Transverse colon (tissue), 4 donors: ENCODE measurements at places on chromosomes 7 and 10. TPM values are rescaled to one million over a fixed set of nuclear protein-coding genes. Genes with fewer than 3 reads are reported as not detected.

- no peak for DNase-seq
- H3K27me3 ChIP-seq, result no peaks in the 10 kb centered on the region
- H3K4me1 ChIP-seq, result no peaks in the 10 kb centered on the region
- H3K36me3 ChIP-seq, result no peaks in the 10 kb centered on the region
- no peak overlapping the region for H3K27ac ChIP-seq
- H3K4me3 ChIP-seq, result no peak overlapping the region
Measured at GRCh38 chr10:23422003-23422411, 16.9 kb upstream of the OTUD1 start.

GRCh38 chr10:3272300-3272699 lies 99.7 kb upstream of the PITRM1 start:
- H3K36me3 ChIP-seq, result no peaks in the 10 kb centered on the region
- H3K4me1 ChIP-seq, result no peaks in the 10 kb centered on the region
- H3K4me3 ChIP-seq, result no peak overlapping the region
- no peak for DNase-seq
- no peak overlapping the region for H3K27ac ChIP-seq

DNA sequence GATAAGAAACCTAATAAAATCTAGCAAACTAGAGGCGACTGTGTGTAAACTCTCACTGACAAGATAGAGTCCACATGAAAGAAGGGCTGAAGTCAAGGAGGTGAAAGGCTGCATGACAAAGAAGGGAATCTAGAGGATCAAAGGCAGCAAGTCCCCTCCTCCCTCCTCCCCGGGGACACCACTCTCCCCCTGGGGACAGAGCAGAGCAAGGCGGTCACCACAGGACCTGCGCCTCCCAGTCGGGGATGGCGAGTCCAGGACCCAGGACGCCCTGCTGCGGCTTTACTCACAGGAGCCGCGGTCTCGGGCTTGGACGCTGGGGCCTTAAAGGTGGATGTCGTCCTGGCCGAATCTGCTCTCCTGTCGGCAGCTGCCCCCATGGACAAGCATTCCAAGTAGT lies 22.4 kb downstream of the BRI3 start:
- DNase-seq, result no peak
- no peaks in the 10 kb centered on the region for H3K27me3 ChIP-seq
- H3K4me1 ChIP-seq, result no peaks in the 10 kb centered on the region
- H3K4me3 ChIP-seq, result no peak overlapping the region
- no peaks in the 10 kb centered on the region for H3K36me3 ChIP-seq

DNA sequence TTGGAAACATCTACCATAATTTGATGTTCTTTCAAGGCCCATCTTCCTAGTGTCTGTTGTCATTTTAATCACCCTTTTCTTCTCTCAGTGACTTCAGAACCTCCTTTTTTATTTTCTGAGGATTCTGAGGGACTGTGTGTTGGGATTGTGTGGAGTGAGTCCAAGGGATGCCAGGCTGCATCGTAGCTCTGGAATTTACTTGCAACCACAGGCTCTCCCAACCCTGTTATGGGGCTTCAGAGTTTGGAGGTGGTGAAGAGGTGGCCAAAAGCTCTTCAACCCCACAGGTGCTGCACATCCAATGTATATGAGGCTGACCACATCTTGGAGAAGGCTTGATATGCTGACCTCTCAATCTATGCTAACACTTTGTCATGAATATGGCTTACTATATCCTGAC lies 79.5 kb upstream of the GPR141 start:
- DNase-seq, result no peak
- no peaks in the 10 kb centered on the region for H3K36me3 ChIP-seq
- no peaks in the 10 kb centered on the region for H3K4me1 ChIP-seq
- H3K27ac ChIP-seq, result no peak overlapping the region

DNA sequence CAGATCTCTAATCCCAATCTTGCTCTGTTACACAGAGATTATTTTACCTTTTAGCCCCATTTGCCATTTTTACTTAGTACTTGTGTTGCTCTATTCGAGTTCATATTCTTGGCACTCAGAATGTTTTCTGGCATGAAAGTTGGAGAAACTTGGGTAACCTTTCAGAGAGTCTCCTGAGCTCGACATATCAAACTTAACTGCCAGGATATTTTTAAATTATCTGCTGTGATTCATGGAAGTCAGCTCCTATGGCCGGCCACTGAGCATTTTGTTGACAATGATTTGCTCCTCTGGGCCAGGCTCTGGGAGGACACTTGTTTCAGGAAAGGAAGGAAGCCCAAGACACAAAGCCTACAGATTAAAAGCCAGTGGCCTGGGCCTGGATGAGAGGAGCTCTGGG lies 396.7 kb downstream of the TNS3 start:
- H3K27me3 ChIP-seq, result no peaks in the 10 kb centered on the region
- H3K4me1 ChIP-seq, result peaks cover 7% of the 10 kb centered on the region
- H3K4me3 ChIP-seq, result no peak overlapping the region

GRCh38 chr7:128014811-128015210 lies 16.4 kb downstream of the LRRC4 start:
- no peaks in the 10 kb centered on the region for H3K27me3 ChIP-seq
- no peak for DNase-seq
- no peaks in the 10 kb centered on the region for H3K4me1 ChIP-seq

GRCh38 chr7:42886893-42887505 lies 24.9 kb downstream of the C7orf25 start:
- no peaks in the 10 kb centered on the region for H3K36me3 ChIP-seq
- no peak overlapping the region for H3K4me3 ChIP-seq
- DNase-seq, result no peak
- H3K27me3 ChIP-seq, result no peaks in the 10 kb centered on the region

GRCh38 chr10:21432266-21432665 lies 93.2 kb downstream of the SKIDA1 start:
- no peaks in the 10 kb centered on the region for H3K4me1 ChIP-seq
- no peaks in the 10 kb centered on the region for H3K36me3 ChIP-seq
- H3K4me3 ChIP-seq, result no peak overlapping the region
- no peaks in the 10 kb centered on the region for H3K27me3 ChIP-seq

DNA sequence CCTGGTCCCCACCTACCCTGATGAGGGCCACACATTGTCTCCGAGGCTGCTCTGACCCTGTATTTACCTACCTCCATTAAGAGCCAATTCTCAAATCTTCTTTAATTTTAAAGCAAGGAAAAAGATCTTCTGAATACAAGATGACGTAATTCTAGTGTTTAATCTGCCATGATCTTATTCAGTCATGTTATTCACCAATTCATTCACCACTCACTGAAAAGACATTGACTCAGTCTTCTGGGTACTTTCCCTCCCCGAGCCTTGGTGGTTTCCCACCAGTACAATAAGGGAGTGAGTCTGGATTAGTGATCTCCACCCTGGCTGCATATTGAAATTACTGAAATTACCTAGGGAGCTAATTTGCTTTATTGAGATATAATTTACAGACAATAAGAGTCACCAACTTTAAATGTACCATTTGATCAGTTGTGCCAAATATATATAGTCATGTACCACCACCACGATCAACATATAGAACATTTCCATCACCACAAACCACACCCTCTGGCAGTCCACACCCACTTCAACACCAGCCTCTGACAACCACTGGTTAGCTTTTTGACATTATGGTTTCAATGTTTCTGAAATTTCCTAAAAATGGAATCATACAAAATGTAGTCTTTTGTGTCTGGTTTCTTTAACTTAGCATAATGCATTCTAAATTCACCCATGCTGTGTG lies 117.5 kb upstream of the UNC5B start:
- no peak overlapping the region for H3K27ac ChIP-seq
- H3K36me3 ChIP-seq, result no peaks in the 10 kb centered on the region
- H3K4me3 ChIP-seq, result no peak overlapping the region
- no peaks in the 10 kb centered on the region for H3K4me1 ChIP-seq

DNA sequence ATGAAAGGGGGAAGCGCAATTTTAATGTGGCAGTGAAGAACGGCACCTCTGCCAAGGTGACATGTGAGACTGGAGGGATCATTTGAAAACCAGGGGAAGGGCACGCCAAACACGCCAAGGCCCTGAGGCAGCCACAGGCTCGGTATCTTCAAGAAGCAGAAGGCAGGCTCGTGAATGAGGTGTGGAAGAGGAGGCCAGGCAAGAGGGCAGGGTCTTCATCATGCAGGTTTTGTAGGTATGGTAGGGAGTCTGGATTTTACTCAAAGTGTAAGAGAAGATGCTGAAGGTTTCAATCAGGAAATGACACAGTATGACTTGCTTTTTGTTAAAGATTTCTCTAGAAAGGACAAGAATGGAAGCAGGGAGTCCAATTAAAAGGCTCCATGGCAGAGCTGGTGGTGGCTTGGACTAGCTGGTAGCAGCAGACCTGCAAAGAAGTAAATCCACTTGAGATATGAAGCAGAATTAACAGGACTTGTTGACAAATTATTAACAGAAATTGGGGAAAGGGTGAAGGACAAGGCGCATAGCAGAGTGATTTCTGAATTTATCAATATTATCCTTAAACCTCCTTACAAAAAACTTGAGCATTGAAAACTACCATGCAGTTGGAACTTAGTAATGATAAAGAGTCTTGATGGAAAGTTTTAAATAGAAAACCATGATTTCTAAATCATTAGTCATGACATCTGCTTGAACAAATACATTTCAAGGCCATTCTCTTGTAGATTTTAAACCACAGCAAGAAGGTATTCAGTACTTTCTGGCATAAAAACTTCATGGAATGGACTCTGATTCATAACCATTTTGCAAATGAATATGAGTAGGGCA lies 70.4 kb downstream of the COA1 start:
- peaks cover 18% of the 10 kb centered on the region for H3K4me1 ChIP-seq
- H3K4me3 ChIP-seq, result no peak overlapping the region
- DNase-seq, result no peak
- H3K27ac ChIP-seq, result peak overlapping the region; percentile 3

DNA sequence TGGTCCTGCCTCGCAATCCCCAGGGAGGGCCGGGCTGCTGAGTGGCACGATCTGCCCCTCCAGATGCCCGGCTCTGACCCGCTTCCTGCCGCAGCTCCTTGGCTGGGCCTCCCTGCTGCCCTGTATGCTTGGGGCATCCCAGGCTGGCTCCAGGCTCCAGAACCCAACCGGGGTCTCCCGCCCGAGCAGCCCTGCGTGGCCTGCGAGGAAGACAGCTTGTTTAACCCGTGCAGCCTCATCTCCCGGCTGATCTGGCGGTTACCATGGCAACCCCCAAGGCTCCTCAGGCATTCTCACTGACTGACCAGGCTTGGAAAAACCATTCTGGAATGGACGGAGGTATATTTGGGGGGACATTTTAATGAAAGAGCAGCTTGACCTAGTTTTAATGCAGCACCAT lies 232.4 kb upstream of the MYO3A start:
- no peaks in the 10 kb centered on the region for H3K27me3 ChIP-seq
- H3K36me3 ChIP-seq, result no peaks in the 10 kb centered on the region
- H3K4me1 ChIP-seq, result no peaks in the 10 kb centered on the region

DNA sequence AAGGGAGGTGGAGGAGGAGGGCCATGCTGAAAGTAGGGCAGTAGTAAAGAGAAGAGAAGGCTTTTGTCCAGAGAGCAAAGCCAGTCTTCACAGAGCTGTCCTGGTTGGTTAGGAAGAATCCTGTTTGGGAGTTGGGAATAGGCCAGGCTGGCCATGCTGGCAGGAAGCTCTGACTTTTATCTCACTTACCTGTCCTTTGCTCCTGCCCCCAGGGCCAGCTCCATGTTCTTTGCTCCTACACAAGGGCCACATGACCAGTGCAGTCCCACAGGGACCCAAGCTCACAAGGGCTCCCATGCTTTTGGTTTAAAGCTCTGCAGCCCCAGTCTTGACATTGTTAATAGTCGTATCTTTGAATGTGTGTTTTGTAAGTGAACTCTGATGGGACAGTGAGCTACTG lies 161.6 kb upstream of the KMT2E start:
- H3K4me1 ChIP-seq, result no peaks in the 10 kb centered on the region
- H3K27me3 ChIP-seq, result no peaks in the 10 kb centered on the region
- no peaks in the 10 kb centered on the region for H3K36me3 ChIP-seq
- H3K4me3 ChIP-seq, result no peak overlapping the region
- no peak for DNase-seq

DNA sequence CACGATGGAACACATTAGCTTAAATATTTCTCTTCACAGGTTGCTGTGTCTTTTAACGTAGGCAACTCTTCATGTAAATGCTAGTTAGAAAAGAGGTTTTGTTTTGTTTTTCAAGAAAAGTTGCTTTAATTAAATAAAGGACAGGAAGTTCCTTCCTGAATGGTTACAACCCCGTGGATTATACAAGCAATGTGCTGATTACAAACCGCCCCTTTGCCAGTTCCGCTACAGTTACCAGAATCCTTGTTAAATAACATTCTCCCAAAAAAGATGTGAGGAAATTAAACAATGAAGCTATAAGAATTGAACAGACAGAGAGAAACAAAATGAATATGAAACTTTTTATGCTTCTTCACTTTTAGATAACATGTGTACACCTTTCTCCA lies 75.1 kb downstream of the LYZL2 start:
- no peak for DNase-seq
- peak overlapping the region; percentile 84 for H3K27ac ChIP-seq
- no peaks in the 10 kb centered on the region for H3K36me3 ChIP-seq
- H3K4me3 ChIP-seq, result peak overlapping the region; percentile 18

GRCh38 chr10:83522881-83523386 lies 616.4 kb upstream of the GHITM start:
- H3K36me3 ChIP-seq, result no peaks in the 10 kb centered on the region
- H3K27ac ChIP-seq, result no peak overlapping the region
- no peak overlapping the region for H3K4me3 ChIP-seq
- no peaks in the 10 kb centered on the region for H3K4me1 ChIP-seq

- no peaks in the 10 kb centered on the region for H3K36me3 ChIP-seq
- no peaks in the 10 kb centered on the region for H3K27me3 ChIP-seq
- DNase-seq, result no peak
Measured at GRCh38 chr10:9254353-9254752, 1199.9 kb downstream of the GATA3 start.

DNA sequence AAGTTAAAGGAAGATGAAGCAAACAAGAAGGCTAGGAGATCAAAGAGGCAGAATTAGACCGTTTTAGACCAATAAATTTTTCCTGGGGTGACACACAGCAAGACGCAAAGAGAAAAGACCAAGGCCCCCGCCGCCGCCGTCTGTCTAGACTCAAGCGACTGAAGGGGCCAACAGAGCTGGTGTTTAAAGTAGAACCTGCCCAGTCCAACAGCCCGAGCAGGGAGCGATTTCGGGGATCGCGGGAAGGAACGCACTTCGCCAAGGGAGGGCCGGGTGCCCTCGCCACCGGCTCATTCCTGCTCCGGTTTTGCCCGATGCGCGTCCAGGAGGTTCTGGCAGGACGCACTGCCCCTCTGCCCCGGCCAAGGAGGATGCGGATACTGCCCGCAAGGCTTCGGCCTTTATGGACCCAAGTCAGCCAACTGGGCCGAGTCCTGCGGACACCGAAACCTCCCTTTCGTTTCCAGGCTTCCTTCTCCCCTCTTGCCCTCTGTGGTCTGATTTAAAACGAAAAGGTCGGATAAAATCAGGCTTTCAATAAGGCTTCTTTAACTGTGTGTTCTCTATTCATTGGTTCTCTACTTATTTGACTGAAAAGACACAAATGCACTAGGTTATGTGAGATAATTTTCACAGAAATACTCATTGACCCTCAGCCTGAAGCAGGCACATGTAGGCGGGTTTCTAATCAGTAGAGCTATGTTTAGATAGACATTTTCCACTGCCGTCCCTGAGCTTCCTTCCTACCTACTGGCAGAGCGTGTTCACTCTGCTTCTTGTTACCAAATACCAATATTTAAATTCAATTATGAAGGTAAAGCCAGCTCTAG lies 2.2 kb upstream of the HOXA7 start:
- no peak overlapping the region for H3K4me3 ChIP-seq
- peak overlapping the region; percentile 99 for H3K27ac ChIP-seq

The CLRN3 gene
- total RNA-seq, result 50.5 TPM

The ENTPD7 gene
- total RNA-seq, result 17.3 TPM

The FAM20C gene
- 10.5 TPM for total RNA-seq

The SFRP4 gene
- total RNA-seq, result 1.8 TPM

The STOX1 gene
- 1.1 TPM for total RNA-seq

The ZNF786 gene
- total RNA-seq, result 5.2 TPM

The HOXA11 gene
- total RNA-seq, result 21.3 TPM

The CPA2 gene
- 1.6 TPM for total RNA-seq

The NUTM2A gene
- total RNA-seq, result 2.0 TPM

The NCF1 gene
- total RNA-seq, result 6.6 TPM
